ENCODE measurements at places on chromosomes 2 and 18.

DNA sequence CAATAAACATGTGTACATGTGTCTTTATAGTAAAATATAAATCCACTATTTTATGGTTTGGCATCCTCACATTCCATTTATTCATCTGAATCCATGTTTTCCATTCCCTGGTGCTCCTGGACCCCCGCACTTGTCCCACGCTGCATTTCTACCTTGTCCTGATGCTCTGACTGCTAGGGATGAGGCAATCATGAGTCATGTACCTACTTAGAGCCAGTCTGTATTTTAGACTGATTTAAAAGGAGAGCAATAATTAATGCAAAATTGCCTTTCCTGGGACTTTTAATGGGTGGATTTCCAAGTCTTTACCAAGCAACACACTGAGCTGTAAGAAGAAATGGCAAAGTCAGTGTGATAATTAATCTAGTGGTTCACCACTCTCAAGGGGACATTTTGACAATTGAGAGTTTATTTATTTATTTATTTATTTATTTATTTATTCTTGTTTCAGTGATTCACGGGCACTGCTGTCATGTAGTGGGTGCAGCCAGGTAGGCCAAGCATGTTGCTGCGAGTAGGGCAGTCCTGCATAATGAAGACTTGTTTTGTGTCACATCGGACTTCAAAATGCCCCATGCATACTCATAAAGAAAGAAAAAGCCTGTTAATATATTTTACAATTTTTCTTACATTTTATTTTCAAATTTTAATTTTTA, 419.3 kb upstream of the VWC2L start:
- no peak for DNase-seq

GRCh38 chr2:233165895-233166661, 85.4 kb upstream of the ATG16L1 start:
- no peak for DNase-seq

- DNase-seq = no peak
Observed at GRCh38 chr2:46861916-46862315, 53.7 kb downstream of the MCFD2 start.

GRCh38 chr18:49709347-49709690, 104.0 kb downstream of the ACAA2 start:
- DNase-seq = no peak

- no peak for DNase-seq
Observed at GRCh38 chr2:64742678-64743077, 89.0 kb upstream of the SERTAD2 start.

- DNase-seq = no peak
Observed at GRCh38 chr18:78160961-78161656, 818.5 kb upstream of the SALL3 start.

- DNase-seq = no peak
Observed at GRCh38 chr2:120809151-120809550, 73.5 kb downstream of the GLI2 start.

GRCh38 chr2:11898576-11898975, 152.1 kb downstream of the LPIN1 start:
- DNase-seq = no peak

- DNase-seq = no peak
Observed at GRCh38 chr18:48492880-48493279, 46.0 kb upstream of the CTIF start.
